HL-60 (cell line): ENCODE measurements at places on chromosomes 12 and 14.

DNA sequence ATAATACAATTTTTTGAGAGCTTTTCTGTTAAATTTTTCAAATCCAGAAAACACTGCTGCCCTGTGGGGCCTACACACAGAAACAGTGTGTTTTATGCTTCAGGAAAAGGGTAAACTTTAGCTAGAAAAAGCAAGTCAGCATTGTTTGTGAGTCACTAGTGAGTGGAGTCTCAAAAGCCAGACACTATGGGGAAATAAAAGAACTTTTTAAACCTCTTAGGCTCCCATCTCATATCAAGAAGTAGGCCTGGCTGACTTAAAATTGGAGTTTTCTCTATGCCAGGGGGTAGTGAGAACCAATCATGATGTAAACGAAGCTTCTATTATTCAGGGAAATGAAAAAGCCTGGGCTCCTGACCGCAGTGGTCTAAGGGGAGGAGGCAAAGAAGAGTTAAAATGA, 12.6 kb downstream of the GPR65 start:
- no peak for DNase-seq

GRCh38 chr14:34361504-34362011, 100.5 kb downstream of the SPTSSA start:
- no peak for DNase-seq

DNA sequence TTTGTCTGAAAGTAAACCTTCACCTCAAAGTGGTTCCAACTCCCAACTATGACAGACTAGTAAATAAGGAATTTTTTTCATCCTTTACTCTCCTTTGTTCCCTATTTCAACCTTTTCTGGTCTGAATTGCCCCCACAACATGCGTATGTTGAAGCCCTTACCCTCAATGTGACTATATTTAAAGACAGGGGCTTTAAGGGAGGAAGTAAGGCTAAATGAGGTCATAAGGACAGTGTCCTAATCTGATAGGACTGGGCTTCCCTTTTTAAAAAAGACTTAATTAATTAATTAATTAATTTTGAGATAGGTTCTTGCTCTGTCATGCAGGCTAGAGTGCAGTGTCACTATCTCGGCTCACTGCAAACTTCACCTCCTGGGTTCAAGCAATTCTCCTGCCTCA, 86.3 kb downstream of the VCPKMT start:
- DNase-seq, result no peak

DNA sequence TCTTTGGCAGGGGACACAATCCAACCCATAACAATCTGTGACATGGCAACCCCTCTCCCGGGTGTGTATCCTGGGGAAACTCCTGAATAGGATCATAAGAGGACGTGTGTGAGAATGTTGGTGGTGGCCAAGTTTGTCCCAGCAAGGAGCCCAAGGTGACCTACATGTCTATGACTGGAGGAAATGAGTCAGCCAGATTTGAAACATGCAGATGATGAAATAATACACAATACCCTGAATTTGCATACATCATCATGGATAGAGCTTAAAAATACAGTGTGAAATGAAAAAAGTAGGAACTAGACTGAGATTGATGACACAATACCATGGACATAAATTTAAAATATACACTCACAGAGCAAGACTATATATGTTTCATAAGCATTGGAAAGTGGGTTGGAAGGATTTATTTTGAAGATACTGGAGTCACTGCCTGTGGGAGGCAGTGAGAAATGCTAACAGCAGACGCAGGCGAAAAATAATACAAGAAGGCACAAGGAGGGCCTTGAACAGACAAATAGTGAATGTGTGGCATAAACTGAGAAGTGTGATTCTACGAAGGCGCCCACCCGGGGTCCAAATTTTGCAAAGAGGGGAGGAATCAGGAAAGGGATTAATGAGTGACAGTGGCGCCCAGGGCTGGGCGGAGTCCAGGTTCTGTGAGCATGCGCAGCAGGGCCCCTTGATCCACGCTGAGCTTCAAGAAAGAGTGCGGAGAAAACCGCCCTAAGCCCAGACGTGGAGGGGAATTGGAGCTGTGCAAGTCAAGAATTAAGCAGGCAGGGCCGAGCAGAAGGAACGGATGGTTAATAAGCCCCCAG, 7.0 kb upstream of the MAP1LC3B2 start:
- peak; percentile 48 for DNase-seq

DNA sequence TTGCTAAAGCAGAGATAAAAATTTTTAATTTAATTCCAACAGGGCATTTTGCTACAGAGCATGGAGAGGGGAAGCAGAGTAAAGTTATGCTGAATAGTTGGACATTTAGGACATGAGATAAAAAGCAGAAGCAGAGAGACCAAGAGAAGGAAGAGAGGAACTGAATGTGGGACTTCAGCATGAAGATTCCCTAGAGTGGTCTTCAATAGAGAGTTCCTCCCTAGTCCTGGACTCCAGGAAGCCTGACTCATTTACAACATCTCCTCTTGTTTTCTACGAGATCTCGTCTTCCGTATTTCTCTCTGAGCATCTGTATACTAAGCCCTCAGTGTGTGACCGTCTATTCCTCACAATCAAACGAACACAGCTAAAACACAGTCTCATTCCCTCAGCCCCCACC, 35.2 kb upstream of the IFT81 start:
- DNase-seq, result no peak

DNA sequence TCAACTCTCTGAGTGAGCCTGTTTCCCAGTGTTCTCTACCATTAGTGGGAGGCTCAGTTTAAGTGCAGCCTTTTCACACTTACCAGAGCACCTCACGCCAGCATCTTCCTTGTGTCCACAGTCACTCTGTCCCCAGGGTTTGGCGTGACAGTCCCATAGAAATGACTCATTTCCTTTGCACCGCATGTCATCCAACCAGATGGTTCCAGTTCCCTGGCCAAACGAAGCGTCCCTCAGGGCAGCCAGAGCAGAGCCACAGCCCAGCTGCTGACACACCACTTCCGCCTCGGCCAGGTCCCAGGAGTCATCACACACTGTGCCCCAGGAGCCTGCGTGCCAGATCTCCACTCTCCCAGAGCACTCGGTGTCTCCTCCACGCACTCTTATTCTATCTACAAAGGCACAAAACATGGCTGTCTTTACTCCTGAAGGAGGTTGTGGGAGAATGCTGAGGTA, 65.4 kb downstream of the ACSM4 start:
- no peak for DNase-seq

DNA sequence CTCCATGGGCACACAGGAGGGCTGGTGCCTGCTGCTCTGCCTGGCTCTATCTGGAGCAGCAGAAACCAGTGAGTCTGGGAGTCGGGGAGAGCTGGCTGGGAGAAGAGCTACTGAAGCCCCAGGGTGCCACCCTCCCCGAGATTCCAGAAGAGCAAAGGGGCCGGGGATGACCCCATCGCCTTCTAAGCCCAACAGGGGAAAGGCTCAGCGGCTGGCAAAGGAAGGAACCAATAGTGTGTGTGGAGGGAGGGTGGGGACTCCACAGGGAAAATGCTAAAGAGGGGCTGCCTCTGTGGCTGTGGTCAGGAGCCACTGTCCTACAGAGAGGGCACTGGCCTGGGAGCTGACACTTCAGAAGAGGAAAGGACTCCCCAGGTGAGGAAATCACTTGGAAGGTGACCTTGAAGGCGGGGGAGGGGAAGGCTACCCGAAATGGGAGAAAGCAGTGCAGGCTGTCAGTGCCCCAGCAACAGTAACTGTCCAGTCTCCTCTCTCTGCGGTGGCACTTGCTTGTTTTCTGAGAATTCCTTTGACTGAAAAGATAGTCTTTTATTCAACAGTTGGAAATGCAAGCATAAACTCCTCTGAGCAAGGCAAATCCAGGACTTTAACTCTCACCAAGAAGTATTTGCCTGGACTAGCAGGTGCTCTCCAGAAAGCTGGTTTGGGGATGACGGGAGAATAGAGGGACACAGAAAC, 552 bp downstream of the TAPBPL start:
- DNase-seq, result peak; percentile 42

DNA sequence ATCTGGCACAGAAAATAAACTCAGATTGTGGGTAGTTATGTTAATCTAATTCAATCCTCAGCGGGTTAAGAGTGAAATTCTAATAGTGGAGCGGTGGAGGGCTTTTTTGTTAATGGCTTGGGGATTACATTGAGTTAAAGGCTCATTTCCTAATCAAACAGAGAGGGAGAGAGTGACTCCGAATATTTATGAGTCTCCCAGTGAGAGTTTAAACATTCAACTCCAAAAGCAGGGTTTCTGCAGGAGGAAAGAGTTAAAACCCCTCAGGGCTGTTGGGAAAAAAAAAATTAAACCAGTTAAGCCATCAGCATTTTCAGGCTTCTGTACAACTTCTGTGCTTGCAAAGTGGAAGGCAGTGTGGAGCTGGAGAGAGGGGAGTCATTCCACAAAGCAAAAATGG, 62.1 kb upstream of the ESRRB start:
- DNase-seq, result no peak
